T-helper 1 cell (primary cell): ENCODE measurements at places on chromosomes 1 and 21.

GRCh38 chr1:54968551-54968950, 11.9 kb upstream of the TMEM61 start:
- DNase-seq, result no peak

- DNase-seq, result no peak
These were observed 6.1 kb downstream of the CERS2 start for GRCh38 chr1:150968491-150968890.

- DNase-seq, result no peak
These were observed 376.3 kb upstream of the PRMT6 start for GRCh38 chr1:106680216-106680615.

- no peak for DNase-seq
These were observed 41.7 kb downstream of the SFPQ start for GRCh38 chr1:35151220-35151619.

- no peak for DNase-seq
These were observed 25.3 kb downstream of the YARS1 start for GRCh38 chr1:32791881-32792280.

DNA sequence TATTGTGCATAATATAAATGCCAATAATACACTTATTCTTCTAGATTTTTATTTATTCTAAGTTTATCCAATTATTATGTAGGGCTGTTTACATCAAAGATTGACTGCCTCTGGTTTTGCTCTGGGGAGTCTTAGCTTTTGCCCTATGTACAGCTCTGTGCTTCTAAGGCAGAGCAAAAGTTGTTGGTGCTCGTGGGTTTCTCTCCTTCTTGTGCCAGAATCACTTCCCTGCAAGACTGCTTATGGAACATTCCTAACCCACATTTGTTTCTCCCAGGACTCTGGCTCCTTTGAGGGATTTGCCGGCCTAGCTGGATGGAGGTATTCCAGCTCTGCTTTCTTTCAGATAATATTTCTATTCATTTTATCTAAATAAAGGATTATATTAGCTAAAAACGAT, 849.1 kb downstream of the USP25 start:
- no peak for DNase-seq

GRCh38 chr1:100448366-100448765, 89.6 kb upstream of the GPR88 start:
- DNase-seq, result no peak

DNA sequence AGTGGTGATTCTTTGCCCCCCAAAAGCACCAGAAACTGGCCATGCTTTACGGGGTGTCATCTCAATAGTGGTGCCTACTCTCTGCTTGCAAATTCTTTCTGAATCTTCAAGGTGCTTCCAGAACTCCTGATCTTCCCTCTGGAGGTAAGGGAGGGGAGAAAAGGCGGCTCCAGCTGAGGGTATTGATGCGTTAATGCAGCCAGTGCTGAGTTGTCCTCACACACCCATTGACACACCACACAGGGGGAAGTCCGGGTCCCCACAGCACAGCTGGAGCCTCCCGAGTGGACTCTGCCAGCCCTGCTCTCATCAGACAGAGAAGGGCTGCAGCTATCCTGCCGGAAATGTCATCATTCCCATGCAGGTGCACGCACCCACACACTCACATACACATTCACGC, 1.2 kb downstream of the VSIG8 start:
- no peak for DNase-seq

DNA sequence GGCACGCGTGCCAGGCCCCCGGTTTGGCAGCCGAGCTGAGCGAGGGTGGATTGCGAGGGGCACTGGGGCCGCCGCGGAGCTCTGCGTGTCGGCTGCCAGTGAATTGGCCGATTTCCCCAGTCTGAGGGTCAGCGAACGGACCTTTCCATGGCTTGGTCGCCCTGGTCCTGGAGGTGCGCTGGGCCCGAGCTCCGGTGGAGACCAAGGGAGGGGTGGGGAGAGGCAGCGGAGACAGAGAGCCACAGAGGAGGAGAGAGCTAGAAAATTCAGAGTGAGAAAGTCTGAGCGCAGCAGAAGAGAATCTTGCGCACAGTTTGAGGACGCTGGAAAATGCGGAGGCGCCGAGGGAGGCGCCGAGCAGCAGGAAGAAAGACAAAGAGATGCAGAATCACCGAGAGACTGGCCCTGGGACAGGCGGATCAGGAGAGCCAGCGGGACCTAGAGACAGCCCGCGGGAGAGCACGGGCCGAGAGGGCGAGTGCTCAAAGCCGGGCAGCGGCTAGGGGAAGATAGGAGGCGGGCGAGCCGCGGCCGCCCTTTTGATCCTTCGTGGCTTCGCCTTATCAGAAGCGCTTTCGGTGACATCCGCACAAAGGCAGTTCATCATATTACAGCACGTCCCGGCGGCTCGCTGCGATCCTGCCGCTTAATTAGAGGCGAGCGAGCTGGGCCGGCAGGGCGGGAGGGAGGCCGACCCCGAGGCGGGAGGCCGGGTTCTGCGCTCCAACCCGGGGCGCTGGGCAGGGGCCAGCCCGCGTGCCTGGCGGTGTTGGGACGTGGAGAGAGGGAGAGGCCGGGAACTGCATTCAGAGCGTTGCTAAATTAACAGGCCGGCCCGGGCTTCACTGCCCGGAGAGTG, 12.7 kb downstream of the PAX7 start:
- DNase-seq, result no peak

DNA sequence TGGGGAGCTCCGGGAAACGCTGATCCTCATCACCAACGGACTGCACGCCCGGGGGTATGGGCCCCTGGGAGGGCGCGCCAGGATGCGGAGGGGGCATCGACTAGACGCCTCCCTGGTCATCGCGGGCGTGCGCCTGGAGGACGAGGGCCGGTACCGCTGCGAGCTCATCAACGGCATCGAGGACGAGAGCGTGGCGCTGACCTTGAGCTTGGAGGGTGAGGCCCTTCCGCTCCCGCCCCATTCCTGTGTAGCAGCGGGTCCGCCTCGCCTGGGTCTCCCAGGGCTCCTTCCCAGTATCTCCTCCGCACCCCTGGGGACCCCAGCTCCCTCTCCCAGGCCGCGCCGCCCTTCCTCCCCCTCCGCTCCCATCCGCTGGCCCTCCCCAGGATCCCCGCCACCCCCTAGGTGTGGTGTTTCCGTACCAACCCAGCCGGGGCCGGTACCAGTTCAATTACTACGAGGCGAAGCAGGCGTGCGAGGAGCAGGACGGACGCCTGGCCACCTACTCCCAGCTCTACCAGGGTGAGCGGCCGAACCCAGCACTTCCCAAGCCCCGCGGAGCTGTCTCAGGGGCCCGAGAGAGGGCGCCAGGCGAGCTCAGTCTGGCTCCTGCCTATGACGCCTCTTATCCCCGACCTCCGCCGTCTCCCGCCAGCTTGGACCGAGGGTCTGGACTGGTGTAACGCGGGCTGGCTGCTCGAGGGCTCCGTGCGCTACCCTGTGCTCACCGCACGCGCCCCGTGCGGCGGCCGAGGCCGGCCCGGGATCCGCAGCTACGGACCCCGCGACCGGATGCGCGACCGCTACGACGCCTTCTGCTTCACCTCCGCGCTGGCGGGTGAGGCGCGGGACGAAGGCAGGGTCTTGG, 5.0 kb downstream of the HAPLN2 start:
- no peak for DNase-seq
